CD4-positive, alpha-beta T cell treated with Interleukin-4 for 1 hour (primary cell): ENCODE measurements at places on chromosomes 2 and 18.

GRCh38 chr18:52070291-52070756 is 269.7 kb upstream of the DCC start:
- DNase-seq, result no peak

GRCh38 chr2:60836491-60836890 is 44.9 kb upstream of the REL start:
- DNase-seq, result no peak

- no peak for DNase-seq
These were observed 148.6 kb upstream of the FIGN start for GRCh38 chr2:163884416-163884815.

- no peak for DNase-seq
These were observed 1.8 kb downstream of the CCDC85A start for GRCh38 chr2:56185582-56186046.

DNA sequence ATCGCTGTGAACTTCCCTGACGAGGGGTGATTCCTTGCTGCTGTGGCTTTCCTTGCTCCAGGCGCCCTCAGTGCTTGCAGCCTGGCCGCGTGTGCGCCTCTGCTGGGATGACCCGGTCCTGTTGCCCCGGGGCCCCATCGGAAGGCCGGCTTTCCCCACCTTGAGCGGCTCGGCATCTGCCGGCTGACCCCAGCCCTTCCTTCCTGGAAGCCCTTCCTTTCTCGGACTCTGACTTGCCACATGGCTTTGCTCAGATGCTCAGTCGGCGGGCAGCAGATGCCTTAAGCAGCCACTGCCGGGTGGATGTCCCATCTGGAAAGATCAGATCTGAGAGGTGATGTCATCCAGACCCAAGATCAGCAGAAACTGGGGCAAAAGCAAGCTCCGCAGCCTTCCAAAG is 100.5 kb upstream of the ODC1 start:
- DNase-seq, result no peak

- DNase-seq, result no peak
These were observed 19.3 kb upstream of the ODC1 start for GRCh38 chr2:10467401-10467800.

DNA sequence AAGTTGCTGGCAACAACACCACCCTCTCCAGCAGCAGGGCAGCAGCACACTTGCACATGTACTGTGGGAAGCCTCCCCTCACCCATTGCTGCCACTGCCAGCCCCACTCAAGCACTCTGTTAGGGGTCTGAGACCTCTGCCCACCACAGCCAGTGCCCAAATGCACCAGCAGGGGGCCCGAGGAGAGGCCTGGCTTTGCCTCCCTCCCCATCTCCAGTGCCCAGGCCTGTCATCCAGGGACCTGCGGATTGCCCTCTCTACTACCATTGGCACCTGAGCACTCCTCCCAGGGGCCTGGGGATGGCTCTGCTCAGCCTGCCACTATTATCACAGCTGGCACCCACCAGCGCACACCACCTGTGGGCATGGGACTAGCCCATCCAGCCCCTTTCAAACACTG is 175.7 kb downstream of the PMAIP1 start:
- DNase-seq, result no peak

DNA sequence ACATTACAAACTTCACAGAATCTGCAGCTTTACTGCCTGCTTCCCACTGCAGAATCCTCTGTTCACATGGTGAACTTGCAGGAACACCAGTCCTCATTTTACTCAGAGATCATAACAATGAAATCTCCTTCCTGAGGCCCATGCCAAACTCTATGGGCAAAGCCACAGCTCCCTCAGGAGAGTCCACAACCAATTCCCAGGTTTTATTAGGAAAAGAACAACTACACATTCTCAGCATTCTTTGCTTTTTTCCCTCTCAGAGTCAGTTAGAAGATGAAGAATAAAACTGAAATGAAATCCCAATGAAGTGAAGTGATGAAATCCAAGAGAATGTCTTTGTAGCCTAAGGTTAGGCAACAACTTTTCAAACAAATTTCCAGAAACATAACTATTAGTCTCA is 233.7 kb downstream of the DSEL start:
- no peak for DNase-seq

DNA sequence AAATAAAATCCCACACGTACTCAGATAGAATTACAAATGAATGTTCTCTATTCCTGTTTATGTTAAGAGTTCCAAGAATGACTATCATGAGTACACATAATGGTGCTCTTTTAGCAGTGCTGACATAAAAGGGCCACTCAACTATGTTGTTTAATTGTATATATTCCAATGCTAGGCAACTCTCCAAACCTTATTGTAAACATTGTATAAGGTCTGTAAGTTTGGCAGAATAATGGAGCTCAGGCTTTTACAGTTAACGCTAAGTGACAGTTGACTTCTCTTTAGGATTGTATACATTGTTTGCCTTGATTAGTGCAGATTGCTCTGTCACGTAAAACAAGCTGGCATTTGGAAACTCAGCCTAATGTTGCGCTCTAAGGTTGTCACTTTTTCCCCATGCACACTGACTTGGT is 20.8 kb downstream of the RBMS1 start:
- no peak for DNase-seq

DNA sequence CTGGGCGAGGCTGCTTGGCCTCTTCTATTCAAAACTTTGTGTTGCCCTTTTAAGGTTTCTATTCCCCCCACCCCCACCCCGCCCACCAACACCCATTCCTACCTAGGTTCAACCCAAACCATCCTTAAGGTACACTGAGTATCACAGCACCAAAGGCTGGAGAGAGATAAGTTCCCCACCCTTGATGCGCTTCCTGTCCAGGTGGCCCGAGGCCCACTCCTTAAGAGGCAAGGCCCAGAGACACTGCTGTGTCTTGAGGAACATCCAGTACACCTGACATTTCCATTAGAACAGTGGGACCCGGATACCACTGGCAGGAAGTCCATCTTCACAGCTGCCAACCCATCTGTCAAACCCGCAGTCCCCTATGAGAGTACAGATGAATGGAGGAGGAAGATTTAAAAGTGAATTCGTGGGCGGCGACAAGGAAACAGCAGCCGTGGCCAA is 277 bp upstream of the INPP1 start:
- DNase-seq, result no peak

DNA sequence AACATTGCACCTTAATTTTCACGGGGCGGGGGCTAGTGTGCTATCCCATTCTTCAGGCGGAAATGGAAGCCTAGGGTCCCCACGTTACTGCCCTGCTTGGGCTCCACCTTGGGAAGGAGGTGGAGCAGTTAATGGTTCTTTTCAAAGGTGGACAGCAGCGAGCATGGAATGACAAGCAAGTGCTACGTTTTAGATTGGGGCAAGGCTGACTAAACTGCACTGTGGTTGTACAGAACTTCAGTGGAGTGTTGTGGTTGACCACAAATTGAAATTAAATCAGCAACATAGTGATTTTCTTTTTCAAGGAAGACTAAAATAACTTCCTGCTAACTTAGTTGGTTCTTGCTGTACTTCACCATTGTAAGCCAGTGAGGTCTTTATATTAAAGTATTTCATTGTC is 47.0 kb downstream of the CHRNA1 start:
- DNase-seq, result no peak

DNA sequence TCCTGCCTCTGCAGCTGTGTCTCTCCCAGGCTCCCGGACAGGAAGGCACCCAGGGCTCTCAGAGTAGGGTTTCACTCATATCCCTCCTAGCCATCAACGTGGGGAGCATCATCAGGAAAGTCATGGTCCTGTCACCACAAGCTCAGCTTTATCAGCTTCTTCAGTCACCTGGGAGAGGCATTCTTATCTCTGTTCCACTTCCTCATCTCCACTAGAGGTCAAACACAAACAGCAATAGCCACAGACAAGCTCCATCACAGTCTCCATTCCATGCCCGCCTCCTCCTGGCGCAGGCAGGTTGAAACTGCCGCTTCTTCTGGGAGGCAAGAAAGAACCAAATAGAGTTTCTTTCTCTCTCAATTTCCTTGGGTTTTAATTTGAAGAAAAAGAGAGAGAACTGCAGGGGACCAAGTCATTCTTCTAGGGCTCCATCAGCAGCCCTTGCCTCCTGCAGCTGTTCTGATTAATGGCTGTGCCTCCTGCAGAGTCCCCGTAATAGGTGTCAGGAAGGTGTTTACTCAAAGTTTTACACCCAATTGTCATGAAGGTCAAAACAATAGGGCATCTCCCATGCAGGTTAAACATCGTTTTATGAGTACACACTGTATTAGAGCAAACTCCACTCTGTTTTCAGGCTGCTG is 377.9 kb downstream of the TMEM182 start:
- no peak for DNase-seq

GRCh38 chr18:54389143-54389505 is 31.4 kb downstream of the C18orf54 start:
- DNase-seq, result no peak

- peak; percentile 28 for DNase-seq
These were observed 17.3 kb upstream of the CYS1 start for GRCh38 chr2:10097352-10098148.

DNA sequence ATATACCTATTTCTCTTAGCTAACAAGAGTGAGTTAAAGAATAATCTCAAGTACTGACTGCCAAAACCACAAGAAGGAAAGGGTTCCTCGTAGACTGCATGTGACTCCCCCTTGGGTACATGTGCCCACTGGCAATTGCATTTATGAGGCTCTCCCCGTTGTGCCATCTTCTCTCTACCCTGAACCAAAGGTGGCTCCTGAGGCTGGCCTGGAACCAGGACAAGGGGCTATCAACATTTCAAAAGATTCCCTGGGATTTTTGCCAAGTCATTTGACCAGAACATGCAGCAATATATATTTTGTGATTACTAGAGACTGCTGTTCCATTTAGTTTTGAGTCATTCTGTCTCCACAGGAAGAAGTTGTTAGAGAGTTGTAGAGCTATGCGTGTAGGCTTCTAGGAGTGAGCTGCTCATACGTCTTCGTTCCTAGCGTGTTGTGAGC is 45.8 kb downstream of the LAMA3 start:
- DNase-seq, result no peak

- no peak for DNase-seq
These were observed 13.0 kb downstream of the IMPA2 start for GRCh38 chr18:11994336-11994702.

- DNase-seq, result no peak
These were observed 52.9 kb downstream of the TMEM163 start for GRCh38 chr2:134665727-134666506.

DNA sequence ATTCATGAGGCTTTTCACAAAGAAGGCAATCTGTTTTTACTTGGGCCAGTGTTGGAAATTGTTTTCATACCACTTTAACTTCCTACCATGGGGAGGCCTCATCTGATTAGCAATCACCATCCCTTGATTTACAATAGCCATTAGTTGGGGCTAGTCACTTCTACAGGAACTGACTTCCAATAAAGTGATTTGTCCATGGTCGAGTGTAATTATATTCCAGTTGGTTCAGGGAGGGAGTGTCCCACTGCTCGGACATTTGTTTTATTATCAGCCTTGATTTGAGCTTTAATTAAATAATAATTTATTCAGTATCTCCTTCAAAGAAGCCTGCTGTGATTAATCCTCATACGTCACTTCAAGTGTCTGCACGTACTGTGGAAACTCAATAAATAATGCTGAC is 233.9 kb upstream of the CNTNAP5 start:
- DNase-seq, result no peak

DNA sequence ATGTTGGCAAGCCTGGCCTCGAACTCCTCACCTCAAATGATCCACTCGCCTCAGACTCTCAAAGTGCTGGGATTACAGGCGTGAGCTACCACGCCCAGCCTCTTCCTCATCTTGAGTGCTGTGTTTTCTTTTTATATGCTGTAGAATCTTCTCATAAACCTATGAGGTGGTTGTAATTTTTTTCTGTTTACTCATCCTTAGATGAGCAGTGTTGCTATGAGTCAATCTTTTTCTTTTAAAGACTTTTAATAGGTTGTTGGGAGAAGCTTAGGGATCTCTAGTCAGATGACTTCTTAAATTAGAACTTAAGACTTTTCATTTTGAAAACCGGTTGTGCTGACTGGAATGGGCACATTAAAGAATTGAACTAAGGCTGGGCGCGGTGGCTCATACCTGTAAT is 8.7 kb upstream of the AAK1 start:
- DNase-seq, result no peak

GRCh38 chr18:52451256-52451655 is 111.3 kb downstream of the DCC start:
- DNase-seq, result no peak

GRCh38 chr2:12251749-12252148 is 465.0 kb upstream of the TRIB2 start:
- DNase-seq, result no peak

- no peak for DNase-seq
These were observed 87.0 kb upstream of the TMEM200C start for GRCh38 chr18:5982332-5982731.

DNA sequence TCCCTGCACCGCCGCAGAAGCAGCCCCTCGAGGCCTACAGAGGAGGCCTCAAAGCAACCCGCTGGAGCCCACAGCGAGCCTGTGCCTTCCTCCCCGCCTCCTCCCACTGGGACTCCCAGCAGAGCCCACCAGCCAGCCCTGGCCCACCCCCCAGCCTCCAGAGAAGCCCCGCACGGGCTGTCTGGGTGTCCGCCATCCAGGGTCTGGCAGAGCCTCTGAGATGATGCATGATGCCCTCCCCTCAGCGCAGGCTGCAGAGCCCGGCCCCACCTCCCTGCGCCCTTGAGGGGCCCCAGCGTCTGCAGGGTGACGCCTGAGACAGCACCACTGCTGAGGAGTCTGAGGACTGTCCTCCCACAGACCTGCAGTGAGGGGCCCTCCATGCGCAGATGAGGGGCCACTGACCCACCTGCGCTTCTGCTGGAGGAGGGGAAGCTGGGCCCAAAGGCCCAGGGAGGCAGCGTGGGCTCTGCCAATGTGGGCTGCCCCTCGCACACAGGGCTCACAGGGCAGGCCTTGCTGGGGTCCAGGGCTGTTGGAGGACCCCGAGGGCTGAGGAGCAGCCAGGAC is 31.2 kb downstream of the GPC1 start:
- DNase-seq, result peak; percentile 9

DNA sequence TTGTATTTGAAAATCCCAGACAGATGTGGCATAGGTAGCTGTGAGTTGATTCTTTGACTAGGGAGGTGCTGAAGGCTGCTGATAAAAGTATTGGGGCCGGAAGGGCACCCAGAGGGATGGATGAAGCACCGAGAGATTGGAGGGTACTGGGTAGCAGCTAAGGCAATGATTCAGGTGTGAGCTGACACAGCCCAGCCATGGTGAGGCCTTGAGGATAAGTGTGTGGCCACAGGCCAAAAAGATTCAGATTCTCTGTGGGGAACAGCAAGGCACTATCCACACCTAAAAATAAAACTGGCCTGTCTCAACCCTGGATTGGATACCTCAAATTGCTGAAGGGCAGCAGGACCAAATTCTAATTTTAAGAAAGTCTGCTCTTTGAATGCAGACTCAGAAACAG is 35.2 kb downstream of the RDH14 start:
- DNase-seq, result no peak

DNA sequence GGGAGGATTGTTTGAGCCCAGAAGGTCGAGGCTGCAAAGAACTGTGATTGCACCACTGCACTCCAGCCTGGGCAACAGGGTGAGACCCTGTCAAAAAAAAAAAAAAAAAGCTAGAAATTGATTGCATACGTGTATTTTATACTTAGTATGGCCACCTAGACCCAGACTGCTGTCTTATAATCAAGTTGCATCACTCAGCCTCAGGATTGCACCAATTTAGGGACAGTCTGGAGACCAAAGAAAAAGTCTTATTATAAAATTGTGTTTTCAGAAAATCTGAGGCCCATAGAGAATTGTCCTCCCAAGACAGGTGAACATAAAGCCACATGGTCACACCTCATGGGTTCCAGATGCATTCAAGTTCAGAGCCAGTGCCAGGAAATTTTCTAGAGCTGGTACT is 17.1 kb upstream of the PLEKHM3 start:
- no peak for DNase-seq

GRCh38 chr18:49227441-49228165 is 232.8 kb downstream of the DYM start:
- no peak for DNase-seq
